Activated T-helper 1 cell treated with anti-CD3 and anti-CD28 coated beads, Interleukin-2, amount 50 U/mL, for 16 hours (primary cell): ENCODE measurements at places on chromosomes 6 and 20.

DNA sequence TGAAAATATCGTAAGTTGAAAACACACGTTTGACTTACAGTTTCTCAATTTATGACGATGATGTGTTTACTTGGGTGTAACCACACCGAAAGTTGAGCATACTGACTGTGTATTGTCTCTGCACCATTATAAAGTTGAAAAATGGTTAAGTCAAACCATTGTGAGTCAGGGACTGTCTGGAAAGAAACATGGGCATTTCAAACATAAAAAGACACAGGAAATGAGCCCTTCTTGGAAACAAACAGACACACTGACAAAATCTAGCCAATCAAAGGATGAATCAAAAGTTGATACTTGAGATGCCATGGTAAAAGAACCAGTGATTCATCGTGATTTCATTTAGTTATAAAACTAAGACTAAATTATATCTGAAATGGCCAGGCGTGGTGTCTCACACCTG is 5.3 kb downstream of the POPDC3 start:
- DNase-seq, result no peak

DNA sequence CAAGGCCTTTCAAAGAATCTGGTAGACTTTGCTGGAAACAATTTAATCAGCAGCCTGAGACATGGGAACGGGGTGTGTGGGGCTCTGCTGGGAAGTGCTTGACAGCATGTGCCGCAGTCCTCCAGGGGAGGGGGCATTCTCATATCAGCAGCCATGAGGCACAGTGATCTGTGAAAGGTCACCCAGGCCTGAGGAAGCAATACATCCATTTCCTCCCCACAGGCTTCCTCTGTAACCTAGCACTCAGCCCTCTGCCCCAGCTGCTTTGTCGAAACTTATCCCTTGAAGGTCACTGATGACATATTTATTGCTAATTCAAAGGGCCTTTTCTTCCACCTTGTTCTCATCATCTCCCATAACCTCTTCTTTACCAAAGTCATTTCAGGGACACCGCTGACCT is 103.3 kb downstream of the TNFAIP3 start:
- DNase-seq, result no peak

DNA sequence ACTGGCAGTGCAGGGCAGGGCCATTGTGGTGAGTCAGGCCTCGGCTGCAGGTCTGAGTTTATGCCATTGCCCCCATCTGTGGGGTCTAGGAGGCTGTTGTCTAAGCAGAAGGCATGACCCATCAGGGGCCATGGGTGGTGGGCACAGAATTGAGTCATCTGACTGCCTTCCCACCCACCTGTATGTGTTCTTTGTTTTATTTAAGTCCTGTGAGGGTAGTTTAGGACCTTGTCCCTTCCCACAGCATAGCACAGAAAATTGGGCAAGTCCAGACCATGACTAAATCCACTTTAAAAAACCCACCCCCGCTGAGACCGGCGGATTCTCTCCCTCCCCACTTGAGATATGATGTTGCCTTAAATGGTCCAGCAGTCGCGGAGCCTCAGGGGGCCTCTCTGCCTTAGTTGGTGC is 40.3 kb downstream of the ERMARD start:
- no peak for DNase-seq

DNA sequence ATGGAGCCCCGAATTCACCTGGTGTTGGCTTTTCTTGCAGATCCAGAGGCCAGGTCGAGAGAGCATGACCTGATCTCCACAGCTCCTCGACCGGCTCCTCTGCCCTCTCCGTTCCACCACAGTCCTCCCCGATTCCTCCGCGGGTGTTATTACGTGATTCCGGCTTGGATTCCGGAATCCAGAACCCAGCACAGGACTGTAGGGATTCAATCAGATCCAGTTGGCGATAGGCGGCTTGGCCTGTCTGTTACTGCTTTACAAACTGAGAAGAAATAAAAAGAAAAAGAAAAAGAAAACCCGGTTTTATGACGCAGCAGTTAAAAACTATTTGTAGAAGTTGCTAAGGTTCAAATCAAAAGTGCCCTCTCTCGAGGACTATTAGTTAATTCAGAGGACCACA is 222.7 kb downstream of the EYA2 start:
- no peak for DNase-seq

GRCh38 chr20:11429168-11429567 is 488.5 kb upstream of the BTBD3 start:
- DNase-seq, result no peak

DNA sequence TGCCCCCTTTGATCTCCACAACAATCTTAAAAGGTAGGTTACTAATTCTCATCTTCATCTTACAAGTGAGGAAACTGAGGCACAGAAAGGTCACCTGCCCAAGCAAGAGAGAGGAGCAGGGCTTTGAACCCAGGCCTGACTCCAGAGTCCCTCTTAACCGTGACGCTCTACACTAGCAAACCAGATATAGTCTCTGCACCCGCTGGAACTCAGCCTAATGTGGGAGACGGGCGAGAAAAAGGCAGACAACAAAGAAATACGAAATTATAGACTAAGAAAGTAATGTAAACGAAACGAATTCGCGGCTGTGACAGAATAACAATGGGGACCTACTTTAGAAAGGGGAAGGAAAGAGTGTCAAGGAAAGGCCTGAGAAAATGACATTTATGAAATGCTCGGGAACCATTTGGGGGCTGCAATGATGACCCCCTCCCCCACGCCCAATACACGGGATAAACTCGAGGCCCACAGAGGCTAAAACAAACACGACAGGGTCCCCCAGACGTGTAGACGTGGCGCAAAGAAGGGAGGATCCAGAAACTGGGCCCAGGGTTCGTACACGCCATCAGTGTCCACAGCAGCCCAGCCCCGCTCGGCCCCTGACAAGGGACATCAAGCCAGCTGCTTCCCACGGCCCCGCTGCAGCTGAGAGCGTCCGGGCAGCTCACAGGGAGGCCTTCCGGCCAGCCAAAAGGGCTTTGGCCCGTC is 637 bp downstream of the TRPC4AP start:
- no peak for DNase-seq

GRCh38 chr20:2867081-2867864 is 6.0 kb upstream of the PTPRA start:
- no peak for DNase-seq

DNA sequence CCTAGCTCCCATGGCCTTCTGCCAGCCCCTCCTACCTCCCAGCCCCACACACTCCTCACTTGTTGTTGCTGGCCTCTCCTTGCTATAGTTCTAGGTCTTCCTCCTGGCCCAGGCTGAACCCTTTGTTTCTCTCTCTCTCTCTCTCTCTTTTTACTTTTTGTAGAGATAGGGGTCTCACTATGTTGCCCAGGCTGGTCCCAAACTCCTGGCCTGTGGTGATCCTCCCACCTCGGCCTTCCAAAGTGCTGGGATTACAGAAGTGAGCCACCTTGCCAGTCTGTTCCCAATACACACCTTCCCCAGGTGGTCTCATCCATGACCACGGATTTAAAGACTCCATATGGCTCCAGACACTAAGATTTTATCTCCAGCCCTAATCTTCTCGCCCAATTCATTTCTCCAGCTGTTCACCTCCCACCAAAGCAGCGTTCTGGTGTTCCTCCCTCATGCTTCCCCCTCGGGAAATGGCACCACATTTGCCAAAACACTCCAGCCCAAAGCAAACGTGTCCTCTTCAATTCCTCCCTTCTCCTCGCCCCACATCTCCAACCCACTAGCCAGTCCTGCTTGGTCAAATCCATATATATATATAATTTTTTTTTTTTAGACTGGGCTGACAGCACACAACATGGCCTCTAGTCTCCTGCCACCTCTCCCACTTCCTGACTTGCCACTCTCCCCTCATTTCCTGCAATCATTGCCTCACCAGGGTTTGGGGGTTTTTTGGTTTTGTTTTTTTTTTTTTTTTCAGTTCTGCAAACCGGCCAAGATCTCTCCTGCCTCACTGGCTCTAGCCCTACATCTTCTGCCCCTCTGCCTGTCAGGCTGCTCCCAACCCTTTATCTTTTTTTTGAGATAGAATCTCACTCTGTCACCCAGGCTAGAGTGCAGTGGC is 104.4 kb downstream of the NCR2 start:
- no peak for DNase-seq

DNA sequence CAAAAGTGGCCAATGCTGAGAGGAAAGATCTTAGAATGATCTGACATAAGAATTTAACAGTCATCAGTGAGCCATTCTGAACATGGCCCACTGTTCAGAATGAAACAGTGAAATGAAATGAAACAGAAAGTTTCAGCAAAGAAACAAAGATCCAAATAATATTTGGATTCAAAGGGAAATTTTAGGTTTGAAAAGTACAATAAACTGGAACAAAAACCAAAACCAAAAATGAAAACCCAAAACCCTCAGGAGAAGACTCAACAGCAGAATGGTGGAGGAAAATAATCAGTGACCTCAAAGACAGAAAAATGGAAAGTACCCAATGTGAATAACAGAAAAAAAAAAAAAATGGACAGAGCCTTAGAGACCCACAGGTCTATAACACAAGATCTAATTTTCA is 66.1 kb upstream of the EMILIN3 start:
- DNase-seq, result no peak

DNA sequence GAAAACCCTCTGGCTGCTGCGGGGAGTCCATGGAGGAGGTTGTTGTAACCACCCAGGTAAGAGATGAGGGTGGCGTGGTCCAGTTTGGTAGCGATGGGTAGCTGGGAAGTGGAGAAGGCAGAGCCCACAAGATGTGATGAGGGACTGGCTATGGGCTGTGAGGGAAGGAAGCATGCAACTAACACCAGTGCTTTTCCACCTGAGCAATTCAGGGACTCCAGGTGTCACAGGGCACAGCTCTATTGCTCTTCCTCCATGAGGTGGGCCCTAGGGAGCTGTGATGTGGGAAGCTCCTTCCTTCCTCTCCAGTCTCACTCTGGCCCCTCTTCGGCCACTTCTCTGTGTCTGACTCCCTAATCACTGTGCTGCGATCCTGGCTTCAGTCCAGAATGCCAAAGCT is 32.4 kb upstream of the TGM6 start:
- DNase-seq, result no peak

GRCh38 chr6:38587766-38588362 is 51.9 kb downstream of the BTBD9 start:
- DNase-seq, result no peak

GRCh38 chr6:74346936-74347535 is 651.0 kb downstream of the CD109 start:
- DNase-seq, result no peak

- DNase-seq, result no peak
These were observed 7.2 kb upstream of the C6orf141 start for GRCh38 chr6:49543087-49543858.

GRCh38 chr6:41047745-41048732 is 5.0 kb upstream of the APOBEC2 start:
- no peak for DNase-seq

GRCh38 chr6:126152372-126152745 is 166.0 kb downstream of the TRMT11 start:
- no peak for DNase-seq

GRCh38 chr20:6811262-6812035 is 44.0 kb downstream of the BMP2 start:
- no peak for DNase-seq

- no peak for DNase-seq
These were observed 680.5 kb downstream of the QKI start for GRCh38 chr6:164095056-164095455.

DNA sequence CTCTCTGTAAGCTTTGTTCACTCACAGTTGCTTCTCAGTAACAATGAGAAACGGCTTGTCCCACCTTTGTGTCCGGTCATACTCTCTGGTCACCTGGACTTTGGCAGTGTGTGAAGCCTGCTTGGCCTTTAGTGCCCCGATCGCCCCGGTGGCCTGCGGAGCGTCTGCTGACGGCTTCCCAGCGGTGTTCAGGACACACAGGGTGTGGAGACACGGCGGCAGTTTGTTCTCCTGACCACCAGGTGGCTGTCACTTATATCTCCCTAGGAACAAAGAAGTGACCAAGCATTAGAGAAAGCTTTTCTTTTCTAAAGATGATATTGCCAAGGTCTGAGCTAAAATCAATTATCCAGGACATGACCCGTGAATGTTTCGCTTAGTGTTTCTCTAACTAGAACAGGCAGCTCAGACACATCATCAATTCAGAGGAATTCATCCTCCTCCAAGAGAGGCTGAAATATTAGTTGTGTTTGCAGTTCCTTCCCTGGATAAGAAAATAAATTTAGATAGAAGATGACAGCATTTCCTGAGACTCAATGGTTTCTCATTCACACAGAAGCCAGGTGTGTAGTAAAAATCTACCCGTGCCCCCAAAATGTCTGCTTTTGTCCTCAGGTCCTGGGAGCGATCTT is 167.4 kb upstream of the THBS2 start:
- no peak for DNase-seq

GRCh38 chr6:166004876-166005275 is 162.8 kb downstream of the TBXT start:
- no peak for DNase-seq

DNA sequence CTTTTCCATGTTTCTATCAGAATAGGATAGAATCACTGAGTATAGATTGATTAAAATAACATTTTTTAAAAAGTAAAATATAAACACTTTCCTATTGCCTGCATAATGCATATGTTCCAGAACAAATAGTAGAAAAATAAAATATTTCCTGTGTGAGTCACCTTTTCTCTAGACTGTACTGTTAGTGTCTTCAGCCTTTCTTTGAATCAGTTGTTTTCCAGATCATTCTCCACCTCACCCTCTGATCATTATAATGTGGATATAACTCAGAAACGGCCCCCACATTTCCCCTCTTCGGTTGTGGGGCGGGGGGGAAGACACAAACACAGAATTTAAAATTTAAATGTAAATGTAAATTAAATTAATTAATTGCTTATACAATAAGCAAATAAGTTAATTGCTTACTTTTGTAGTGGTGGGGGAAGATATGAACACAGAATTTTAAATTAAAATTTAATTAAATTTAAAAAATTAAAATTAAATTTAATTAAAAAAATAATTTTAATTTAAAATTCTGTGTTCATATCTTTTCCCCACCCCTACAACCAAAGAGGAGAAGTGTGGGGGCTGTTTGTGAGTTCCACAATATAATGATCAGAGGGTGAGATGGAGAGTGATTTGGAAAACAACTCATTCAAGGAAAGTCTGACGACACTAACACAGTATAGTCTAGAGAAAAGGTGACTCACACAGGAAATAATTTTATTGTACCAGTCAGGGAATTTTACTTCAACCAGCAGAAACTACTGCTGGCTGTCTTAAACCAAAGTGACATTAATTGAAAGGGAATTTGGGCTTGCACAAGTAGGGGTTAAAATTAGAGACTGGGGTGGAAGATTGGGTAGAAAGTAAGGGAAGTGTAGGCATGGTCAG is 37.1 kb upstream of the PROKR2 start:
- no peak for DNase-seq

- DNase-seq, result no peak
These were observed 21.7 kb downstream of the SMLR1 start for GRCh38 chr6:130848945-130849344.

DNA sequence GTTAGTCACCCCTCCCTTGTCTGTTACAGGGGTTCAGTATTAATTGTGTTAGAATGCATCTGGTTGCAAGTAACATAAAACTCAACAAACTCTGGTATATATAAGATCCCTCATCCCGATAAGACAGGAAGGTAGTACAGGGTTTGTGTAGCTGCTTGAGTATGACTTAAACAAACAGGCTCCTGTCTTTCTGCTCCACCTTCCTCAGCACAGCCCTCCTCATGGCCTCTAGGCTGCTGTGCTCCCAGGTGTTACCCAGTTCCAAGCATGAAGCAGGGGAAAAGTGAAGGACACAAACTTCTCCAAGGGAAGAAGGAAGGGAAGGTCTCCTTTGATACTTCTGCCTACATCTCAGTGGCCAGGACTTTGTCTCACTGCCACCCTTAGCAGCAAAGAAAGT is 1.4 kb upstream of the RALGAPB start:
- DNase-seq, result no peak
